Regular cardiac myocyte (primary cell): ENCODE measurements at places on chromosomes 5 and 9. TPM values are rescaled to one million over a fixed set of nuclear protein-coding genes. Genes with fewer than 3 reads are reported as not detected.

Gene PAPPA
- total RNA-seq: 143 and 435 TPM in 2 replicates

Gene SHISAL2B
- not detected in 2 replicates for total RNA-seq

Gene MEGF10
- total RNA-seq: under 0.01 and 0.56 TPM in 2 replicates

Gene PSMD5
- total RNA-seq: 21.4 and 47.9 TPM in 2 replicates

Gene PPIP5K2
- 40.6 and 48.3 TPM in 2 replicates for total RNA-seq

Gene SPATA31D4
- not detected in 2 replicates for total RNA-seq

Gene PLPP7
- total RNA-seq: 16.9 and 19.4 TPM in 2 replicates

Gene OTULINL
- total RNA-seq: 0.19 and 0.56 TPM in 2 replicates

Gene RETREG1
- total RNA-seq: 0.38 and 1.4 TPM in 2 replicates

Gene TXNDC8
- total RNA-seq: not detected in 2 replicates

Gene GNA14
- 4.0 and 11.8 TPM in 2 replicates for total RNA-seq
